Activated T-helper 1 cell treated with anti-CD3 and anti-CD28 coated beads, Interleukin-2, amount 50 U/mL, for 16 hours (primary cell): ENCODE measurements at places on chromosomes 3 and 15.

DNA sequence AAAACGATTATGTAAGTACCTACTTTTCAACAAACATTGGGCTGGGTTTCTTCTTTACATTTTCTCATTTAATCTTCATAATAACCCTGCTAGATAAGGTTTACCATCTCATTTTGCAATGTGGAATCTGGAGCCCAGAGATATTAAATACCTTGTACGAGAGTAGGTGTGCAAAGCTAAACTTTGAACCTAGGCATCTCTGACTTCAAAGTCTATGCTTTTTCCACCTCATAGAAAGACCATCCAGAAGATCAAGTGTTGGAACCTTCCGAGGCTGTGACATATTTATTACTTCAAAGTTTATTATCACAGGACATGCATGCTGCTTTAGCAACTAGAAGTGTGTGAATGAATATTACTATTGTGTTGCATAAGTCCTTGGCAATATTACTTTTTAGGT, 497.2 kb upstream of the TPRG1 start:
- no peak for DNase-seq

- DNase-seq: peak; percentile 48
These were observed at the start of gene NRROS for GRCh38 chr3:196639483-196640296. TSS of gene NRROS (plus strand) at chr3:196639694. CDS start at chr3:196654540, 14,846 bp downstream.

GRCh38 chr3:38650248-38650951, 913 bp upstream of the SCN5A start:
- DNase-seq: no peak

- no peak for DNase-seq
These were observed 89.0 kb downstream of the IQSEC1 start for GRCh38 chr3:12984023-12984823.

- DNase-seq: no peak
These were observed 21.5 kb upstream of the SNRPA1 start for GRCh38 chr15:101316529-101316928.

GRCh38 chr3:1355691-1356090, 262.9 kb downstream of the CNTN6 start:
- DNase-seq: no peak
